IPS DF 19.7 (cell line): ENCODE measurements at places on chromosomes 12 and 14.

DNA sequence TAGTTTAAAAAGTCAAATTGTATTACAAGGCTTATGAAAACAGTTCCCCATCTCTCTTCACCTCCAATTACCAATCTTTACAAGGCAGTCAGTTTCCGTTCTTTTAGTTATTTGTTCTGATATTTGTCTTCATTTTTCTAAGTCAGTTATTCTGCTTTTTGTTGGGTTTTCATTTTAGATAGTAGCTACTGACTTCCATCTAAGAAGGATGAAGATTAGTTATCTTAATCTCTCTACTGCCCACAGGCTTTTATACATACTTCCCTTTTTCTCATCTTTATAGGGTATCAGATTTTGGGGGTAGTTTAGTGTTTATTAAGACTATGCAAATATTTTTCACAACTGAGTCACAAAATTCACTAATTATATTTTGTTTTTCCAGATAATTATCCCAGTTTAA is 38.4 kb downstream of the FRS2 start:
- DNase-seq: no peak

DNA sequence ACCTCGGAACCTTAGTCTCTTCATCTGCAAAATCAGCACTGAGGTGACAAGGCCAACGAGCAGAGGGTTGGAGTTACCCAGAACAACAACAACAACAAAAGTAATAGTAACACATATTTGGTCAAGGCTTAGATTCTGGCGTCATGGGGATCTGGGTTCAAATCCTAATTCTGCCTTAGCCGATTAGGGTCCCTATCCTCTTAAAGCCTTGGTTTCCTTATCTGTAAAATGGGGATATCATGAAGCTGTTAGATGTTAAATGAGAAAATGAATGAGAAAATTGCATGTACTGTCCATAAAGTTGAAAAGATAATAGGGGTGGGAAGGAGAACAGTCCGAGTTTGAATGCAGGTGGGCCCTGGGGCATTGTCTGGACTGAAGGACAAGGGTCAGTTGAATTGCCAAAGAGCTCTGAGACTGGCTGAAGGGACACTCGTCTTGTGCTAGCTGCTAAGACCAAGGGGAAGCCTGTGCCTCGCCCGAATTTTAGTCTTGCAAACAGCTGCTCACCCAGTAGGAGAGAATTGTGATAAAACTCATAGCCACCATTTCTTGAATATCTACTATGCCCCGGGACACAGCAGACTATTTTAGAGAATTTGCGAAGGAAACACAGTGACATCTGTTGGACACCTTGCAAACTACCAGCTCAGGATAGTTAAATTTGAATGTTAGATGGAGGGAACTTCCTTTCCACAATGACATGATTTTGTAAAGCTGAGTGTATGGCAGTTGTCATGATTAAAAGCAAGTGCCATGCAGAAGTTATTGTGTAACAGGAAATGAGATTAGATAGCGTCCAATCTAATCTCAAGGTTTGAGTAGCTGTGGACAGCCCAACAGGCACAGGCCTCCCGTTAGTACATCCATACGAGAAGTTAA is 6.8 kb upstream of the HNF1A start:
- DNase-seq: no peak

DNA sequence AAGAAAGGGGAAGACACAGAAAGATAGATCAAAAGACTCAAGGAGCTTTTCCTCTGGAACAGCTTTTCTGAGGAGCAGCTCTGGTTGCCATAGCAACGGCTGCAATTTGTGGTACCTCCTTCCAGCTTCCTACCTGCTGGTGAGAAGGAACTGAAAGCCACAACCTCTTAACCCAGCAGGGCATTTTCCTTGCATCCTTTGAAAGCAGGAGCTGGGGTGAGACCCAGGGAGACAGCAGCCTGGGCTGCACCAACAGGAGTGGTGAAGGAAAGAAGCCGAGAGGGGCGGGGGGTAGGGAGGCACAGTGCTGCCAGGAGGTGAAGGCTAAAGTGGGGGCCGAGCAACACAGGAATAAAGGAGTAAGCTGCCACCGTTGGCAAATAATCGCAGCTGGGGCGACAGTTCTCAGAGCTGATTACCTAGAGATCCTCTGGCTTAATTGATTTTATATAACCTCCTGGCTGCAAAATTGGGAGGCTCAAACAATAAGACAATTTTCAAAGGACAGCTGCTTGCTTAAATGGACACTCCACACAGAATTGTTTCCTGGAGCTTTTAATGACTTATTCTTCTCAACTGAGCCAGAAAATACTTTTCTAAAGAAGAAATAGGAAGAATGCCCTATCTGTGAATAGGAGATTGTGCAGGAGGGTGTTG is 129.4 kb downstream of the RPAP3 start:
- DNase-seq: peak; percentile 23

DNA sequence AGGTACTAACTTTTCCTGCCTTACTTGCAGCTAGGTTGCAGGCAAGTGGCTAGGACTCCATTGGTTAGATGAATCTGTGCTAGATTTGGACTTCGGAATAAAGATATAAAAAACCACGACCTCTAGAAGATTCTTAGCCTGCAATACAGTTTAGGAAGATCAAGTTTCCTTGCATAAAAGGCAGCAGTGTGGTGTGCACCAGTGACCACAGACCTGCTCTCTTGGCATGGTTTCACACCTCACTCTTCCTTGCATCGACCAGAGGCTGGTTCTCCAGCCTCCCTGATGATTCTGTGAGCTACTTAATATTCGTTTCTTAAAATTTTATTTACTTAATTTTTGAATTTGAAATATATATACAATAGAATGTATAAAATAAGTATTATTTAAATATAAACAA is 9.8 kb downstream of the KLHDC1 start:
- no peak for DNase-seq

DNA sequence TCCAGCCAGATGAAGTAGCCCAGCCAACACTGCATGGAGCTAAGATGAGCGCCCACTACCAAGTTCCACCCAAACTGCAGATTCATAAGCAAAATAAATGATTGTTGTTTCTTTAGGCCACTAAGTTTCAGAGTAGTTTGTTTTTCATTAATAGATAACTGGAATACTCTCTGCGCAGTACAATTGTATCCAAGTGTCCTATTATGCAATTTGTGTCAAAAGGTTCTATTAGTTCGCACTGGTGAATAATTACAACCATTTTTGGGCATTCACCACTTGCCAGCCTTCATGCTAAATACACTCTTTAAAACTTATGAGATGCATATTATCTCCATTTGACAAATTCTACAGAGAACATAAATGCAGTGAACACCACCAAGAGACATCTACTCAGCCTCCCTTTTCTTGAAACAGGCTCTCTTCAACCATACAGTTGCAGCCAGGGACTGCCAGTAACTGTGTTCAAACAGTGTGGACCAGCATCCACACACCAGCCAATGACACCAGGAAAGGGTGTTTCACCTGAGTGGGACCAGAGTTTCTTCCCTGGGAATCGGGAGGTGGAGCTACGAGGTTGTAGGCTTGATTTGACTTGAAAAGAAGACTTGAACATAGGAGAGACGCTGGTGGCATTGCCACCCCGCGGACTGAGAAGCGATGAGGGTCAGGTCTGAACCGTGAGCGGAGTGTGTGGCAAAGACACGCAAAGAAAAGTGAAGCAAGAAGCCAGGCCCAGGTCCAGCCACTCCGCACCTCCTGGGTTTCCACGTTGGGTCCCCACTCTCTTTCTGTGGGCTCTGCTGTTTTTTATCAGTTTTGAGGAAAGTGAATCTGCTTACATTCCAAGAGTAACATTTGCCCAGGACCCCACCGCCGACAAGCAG is 53.0 kb upstream of the FZD10 start:
- no peak for DNase-seq

GRCh38 chr14:100018482-100018881 is 46.7 kb upstream of the EVL start:
- no peak for DNase-seq

GRCh38 chr14:91140672-91141071 is 26.8 kb downstream of the DGLUCY start:
- peak; percentile 50 for DNase-seq

DNA sequence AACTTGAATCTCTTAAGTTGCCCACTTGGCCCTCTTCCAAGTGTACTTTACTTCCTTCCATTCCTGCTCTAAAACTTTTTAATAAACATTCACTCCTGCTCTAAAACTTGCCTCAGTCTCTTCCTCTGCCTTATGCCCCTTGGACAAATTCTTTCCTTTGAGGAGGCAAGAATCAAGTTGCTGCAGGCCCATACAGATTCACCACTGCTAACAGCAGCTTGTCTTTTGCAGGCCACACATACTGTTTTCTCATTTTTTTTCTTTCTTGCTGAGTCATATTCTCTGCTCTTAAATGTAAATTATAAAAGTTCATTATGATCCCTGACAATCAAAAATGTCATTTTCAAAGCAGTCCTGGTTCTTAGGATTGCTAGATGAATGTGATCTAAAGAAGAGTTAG is 1820.8 kb upstream of the FLRT2 start:
- no peak for DNase-seq

DNA sequence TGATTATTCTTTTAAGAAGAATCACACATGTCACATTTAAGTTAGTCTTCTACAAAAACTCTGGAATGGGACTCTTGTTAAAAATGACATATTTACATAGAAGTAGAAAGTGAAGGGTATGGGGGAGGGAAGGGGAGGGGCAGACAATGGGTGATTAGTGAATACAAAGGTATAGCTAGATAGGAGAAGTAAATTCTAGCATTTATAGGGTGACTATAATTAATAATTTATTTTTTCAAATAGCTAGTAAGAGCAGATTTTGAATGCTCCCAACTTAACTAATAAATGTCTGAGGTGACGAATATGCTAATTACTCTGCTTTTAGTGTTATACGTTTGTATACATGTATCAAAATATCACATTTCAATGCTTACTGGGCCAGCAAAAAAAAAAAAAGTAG is 59.4 kb downstream of the BLTP3B start:
- DNase-seq: no peak

- no peak for DNase-seq
Observed at GRCh38 chr14:85508863-85509262, 21.1 kb upstream of the FLRT2 start.

DNA sequence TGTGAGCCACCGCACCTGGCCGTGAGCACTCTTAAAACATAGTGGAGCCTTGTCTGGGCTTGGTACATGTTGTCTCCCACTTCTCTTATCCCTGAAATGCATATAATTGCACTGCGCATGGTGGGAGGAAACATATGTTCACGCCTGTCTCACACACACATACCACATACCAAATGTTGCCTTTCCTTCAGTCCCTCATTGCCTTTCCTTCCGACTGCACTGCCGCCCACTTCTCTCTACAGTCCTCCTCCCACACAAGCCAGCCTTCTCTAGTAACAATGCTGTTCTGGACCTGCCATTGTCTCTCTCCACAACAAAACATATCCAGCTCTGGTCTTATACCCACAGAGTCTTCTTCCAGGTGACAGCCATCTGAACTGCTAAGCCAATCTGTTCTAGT is 88.3 kb upstream of the PTHLH start:
- no peak for DNase-seq

- no peak for DNase-seq
Observed at GRCh38 chr14:29217813-29218450, 451.3 kb downstream of the FOXG1 start.

DNA sequence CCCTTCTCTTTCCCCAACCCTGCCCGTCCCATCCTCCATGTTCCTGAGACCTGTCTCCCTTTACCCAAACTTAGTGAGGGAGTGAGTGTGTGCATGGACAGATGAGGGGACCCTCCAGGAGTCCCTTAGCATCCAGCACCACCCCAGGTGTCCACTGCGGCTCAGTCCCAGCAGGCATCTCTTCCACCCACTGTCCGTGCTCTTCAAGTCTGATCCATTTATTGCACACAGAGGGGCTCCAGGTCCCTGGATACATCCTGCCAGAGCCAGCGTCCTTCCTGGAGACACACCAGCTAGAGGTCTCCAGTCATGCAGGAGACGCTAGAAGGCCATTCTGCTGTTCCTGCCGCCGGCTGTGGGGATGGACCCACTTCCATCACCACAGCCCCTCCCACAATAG is 239.2 kb downstream of the ADGRD1 start:
- DNase-seq: no peak

DNA sequence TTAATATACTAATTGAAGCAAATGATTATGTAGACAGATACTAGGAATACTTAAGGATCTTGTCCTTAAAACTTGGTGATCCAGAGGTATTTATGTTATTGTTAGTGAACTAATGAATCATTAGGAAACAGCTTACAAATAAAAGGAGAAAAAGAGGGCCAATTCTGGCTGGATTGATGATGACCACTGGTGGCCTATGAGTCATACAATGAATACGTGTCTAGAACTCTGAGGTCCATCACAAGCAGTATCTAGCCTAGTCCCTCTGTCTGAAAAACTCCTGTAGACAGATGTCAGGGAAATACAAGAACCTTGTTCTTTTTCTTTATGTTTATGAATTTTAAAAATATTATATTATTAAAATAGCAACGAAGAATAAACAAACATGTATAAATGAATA is 51.7 kb upstream of the RTL1 start:
- DNase-seq: no peak
